Astrocyte of the cerebellum (primary cell): ENCODE measurements at places on chromosomes 7 and 10.

DNA sequence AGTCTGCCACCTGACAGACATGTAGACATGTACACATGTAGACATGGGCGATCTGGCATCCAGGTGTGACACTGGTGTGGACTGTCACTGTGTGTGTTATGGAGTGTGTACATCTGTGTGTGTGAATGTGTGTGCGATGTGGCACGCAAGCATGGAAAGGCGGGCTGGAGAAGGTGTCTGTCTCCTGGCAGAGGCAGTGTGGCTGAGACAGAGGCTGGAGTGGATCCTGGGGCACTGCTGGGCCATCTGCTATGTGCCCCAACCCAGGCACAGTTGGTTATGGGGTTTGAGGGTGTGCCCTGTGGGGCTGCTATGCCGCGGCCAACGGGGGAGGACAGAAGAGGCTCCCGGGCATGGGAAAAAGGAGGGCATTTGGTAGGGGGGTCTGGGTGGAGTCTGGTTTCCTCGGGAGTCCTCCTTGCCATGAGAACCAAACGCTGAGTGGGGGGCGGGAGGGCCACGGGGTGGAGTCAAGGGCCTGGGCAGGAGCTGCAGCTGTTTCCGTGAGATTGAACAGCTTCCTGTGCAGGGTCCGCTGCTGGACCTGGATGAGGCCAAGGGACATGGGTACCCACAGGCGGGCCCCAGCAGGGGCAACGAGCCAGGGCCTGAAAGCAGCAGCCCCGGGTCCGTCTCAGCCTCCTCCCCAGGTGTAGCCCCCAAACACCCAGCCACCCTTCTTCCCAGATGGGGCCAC, 1.3 kb downstream of the ELN start:
- DNase-seq: no peak

- DNase-seq: no peak
Observed at GRCh38 chr7:1659696-1660095, 10.4 kb upstream of the ELFN1 start.

GRCh38 chr7:75624134-75624832, 114.5 kb downstream of the HIP1 start:
- DNase-seq: no peak

DNA sequence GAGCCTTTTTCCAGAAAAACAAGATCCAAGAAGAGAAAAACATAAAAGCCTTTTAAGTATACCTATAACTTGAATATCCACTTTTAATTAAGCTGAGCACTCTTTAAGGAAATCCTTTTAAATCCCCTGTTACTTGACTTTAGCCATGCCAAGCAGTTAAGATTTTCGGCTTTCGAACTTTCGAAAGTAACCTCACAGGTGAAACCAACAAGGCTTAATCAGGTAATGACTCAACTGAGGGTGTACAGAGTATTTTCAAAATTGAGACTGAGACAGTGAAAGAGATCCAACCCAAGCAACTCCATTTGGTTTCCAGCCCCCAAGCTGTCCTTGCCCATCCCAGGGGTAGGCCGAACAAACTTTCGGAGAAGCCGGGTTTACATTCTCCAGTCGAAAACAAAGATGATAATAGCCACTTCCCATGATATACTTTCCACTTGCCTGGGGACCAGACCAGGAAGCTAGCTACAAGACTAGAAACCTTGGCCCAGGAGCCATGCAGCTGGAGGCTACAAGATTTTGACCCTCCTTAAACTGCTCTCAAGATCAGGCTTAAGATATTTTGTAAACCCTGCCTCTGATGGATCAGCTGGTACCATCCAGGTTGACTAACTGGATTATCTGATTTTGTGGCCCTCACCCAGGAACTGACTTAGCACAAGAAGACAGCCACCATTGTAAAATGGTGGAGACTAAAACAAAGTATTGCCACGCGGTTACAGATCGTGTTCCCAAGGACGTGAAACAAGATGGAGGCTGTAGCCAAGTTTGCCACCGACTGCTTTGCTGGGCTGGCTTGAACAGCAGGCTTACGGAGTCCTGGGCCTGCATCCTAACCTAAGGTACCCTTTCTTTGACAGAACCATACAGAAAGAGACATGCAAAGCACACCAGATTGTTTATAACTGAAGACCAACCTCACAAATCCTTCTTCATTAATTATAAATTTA, 32.3 kb downstream of the C1GALT1 start:
- DNase-seq: no peak

- no peak for DNase-seq
Observed at GRCh38 chr7:150788474-150789269, 11.5 kb downstream of the TMEM176B start.

DNA sequence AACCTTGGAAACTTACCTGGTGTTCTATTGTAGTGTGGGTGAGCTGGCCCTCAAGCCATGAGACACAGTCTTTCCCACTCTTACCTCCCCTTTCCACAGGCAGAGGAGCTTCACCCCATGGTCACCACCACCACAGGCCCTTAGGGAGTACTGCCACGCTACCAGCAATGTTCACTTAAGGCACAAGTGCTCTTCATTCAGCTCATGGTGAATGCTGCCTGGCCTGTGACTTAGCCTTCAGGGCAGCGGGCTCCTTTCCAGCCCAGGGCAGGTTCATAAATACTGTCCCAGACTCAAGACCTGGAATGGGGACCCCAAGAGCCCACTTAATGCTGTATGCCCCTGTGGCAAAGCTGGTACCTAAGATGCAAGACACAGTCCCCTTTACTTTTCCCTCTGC, 109.4 kb downstream of the MYO3A start:
- DNase-seq: no peak
